ENCODE measurements at places on chromosomes 16 and 17.

DNA sequence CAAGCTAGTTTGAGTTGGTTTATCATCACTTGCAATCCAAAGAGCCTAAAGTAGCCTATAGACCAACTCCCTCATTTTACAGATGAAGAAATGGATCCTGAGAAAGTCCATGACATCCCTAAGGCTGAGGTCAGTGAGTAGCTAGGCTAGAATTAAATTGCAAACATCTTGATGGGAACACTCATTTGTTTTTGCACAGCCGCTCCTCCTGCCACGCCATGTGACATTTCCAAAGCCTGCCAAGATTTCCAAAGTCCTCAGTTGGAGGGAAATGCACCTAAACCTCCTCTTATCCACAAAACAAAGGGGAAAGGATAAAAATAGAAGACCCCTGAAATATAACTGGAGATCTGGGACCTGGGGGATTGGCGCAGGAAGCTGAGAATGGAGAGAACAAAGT, 15.0 kb downstream of the TMEM92 start:
- no peak for DNase-seq

- peak; percentile 15 for DNase-seq
These were observed 8.3 kb upstream of the ZNF750 start for GRCh38 chr17:82848022-82848592.

DNA sequence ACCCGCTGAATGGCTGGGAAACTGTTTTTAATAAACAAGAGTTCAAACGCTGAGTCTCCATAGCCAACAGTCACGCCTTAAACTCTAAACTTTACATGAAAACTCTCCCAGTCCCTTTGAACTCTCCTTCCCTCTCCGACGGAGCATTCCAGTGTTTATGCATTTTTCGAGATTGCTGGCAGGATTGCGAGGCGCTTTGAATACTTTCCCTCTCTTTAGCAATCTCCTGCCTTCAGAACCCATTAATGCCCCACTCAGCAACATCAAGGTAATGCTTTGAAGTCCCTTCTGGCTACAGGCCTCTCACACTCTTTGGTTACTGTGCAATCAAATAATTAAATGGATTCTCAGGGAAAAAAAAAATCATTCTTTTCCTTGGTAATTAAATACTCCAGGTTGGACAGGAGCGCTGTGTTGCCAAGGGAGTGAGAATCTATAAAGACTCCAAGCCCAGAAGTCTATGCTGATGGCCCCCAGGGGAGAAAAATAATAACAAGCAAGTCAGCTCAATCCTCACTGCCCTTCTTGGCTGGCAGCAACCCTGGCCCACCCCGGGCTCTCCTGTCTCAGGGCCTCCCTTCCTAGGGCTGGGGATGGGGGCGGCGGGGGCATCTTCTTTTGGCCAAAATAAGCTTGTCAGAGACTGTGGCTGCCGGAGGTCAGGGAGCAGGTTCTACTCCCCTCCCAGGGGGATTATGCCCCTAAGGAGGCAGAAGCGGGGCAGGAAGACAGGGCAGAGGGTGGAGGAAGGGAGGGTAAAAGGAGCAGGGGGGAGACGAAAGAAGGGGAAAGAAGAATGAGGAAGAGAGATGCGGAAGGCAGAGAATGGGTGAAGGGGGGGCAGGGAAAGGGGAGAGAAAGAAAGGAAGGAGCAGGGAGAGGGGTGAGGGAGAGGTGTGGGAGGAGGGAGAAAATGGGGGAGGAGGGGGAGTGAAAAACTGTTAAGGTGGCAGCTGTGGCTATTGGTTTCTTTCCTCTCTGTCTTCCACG, 45.2 kb downstream of the AXIN2 start:
- DNase-seq, result no peak

DNA sequence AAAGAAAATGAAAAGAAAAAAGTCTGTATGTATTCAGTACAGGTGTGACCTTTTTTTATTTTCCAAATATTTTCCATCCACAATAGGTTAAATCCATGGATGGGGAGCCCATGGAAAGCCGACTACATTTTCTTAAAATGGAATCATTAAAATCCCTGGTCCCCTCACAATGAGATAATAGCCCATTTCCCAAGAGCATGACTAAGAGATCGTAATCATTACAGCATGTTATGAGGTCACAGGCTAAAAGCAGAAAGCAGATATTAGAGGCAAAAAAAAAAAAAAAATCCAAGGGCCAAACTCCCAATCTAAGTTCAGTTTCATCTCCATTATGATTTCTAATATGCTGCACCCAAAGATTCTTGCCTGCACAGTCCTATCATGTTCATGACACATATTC, 44.7 kb downstream of the CYTH1 start:
- DNase-seq, result no peak

- DNase-seq, result no peak
These were observed 138.3 kb downstream of the UTP18 start for GRCh38 chr17:51398687-51399086.

DNA sequence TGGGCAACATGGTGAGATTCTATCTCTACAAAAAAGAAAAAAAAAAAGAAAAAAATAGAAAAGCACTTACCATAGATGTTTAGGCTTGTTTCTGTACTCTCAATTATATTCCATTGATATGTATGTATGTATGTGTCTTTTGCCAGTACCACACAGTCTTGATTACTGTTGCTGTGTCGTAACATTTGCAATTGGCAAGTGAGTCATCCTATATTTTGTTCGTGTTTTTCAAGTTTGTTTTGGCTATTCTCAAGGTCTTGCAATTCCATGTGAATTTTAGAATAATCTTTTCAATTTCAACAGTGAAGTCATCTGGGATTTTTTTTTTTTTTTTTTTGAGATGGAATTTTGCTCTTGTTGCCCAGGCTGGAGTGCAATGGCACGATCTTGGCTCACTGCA, 19.3 kb downstream of the SPECC1 start:
- no peak for DNase-seq

DNA sequence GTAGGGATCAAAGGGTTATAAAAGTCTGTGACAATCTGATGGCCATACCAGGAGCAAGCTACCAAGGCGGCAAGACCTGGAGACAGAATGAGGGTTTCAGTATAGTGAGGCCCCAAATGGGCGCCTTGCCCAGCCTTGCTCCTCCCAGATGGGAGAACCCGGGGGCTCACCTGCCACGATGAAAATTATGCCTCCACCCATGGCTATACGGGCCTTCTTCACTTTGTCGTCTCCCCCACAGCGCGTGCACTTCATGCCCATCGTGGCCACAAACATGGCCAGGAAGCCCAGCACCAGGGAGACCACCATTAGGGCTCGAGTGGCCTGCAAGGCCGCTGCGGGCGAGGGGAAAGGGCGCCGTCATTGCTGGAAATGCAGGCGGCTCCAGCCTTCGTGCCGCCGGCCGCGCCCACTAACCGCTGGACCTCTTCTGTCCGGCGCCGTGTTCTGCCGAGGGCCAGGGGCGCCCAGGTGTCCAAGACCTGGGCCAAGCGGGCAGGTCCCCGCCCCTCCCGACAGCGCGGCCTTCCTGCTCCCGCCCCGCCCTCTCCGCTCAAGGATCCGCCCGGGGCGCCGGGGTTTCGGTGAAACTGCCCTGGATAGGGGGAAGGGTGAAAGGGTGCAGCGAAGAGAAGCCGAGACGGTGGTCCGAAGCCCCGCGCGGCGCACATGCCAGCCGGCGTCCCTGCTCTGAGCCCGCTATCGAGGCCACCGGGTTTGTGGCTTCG, 1.5 kb downstream of the CLDN7 start:
- DNase-seq, result no peak

DNA sequence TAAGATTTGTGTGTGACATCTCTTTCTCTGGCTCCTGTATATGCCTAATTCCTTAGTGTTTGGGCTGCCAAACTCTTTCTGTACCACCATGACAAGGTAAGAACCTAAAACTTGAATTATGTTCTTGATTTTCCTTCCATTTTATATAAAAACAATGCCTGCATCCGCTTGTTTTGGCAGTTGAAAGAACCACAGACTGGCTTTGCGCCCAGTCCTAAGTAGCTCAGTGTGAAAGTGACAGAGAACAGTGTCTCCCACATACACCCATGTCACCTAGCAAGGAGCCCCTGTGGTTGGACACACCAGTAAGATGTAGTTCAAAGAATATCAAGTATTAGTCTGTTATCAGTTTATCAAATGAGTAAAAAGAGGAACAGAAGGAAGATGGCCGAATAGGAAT, 40.7 kb upstream of the SLC6A2 start:
- DNase-seq, result no peak

DNA sequence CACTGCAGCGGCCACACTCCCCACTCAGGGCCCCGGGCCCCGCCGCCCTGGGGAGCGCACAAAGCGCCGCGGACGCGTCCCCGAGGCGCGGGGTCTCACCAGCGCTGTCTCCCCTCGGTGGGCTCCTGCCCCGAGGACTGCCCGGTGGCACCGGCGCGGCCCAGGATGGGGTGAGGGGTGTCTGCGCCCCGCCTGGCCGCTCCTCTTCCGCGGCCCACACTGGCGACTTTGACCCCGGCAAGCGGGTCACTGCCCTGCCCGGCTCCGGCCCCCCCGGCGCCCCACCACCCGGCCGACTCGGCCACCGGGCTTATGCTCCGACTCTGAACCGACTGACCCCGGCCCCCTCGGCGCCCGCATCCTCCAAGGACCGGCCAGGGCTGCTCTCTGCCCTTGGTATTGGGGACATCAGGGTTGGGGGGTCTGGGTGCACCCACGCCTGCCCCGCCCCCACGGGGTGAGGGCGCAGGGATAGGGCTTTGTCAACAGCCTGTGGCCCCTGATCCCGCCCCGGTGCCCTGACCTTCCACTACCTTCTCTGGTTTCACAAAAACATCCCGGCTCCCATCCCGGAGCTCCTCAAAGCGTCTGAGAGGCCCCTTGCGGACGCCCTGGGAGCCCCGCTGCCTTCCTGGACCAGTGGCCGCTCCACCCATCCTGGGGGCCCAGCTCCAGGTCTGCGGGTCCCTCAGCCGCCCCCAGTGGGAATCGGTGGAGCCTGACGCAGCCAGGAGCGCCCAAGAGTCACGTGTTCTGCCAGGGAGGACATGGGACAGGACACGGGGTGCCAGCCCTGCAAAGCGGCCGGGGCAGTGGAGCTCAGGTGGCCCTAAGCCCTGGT, 829 bp downstream of the GCGR start:
- no peak for DNase-seq

Data from activated CD4-positive, alpha-beta T cell treated with anti-CD3 and anti-CD28 coated beads, Interleukin-2, amount 50 U/mL, for 24 hours (primary cell).